ENCODE measurements at places on chromosomes 13 and 19.

DNA sequence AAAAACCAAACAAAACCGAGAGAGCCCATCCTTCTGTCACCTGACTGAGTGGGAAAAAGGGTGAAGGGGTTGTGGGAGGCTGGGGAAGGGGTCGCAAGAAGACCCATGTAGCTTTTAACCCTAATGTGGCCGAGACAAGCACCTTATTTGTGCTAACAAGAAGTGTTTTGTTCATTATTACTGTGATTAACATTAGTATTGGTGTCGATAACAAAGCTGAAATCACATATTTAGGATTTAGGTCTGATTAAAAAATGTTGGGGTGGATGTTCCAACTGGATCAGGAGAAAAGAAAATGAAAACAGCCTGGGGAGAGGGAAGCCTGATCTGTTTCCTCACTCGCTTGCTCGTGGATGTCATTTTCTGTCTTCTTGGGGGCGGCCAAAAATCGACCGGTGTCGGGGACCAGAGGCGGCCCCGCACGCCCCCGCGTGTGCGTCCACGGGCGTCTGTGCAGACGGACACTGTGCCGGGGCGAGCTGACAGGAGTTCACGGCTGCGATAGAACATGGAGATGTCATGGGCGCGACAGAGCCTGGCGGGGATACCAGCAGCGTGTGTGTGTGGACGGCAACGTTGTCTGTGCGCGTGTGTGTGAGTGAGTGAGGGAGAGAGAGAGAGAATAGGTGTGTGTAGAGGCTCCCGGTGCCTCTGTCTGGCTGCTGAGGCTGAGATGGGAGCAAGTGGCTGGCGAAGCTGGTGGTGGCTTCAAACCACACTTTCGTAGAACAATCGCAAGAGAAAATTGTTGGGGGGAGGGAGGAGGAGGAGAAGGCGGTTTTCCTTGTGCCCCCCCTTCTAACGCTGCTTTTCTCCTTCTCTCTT is 29.1 kb downstream of the NFIX start:
- peak; percentile 39 for DNase-seq

GRCh38 chr13:101327871-101328270 is 88.4 kb downstream of the NALCN start:
- DNase-seq = no peak

DNA sequence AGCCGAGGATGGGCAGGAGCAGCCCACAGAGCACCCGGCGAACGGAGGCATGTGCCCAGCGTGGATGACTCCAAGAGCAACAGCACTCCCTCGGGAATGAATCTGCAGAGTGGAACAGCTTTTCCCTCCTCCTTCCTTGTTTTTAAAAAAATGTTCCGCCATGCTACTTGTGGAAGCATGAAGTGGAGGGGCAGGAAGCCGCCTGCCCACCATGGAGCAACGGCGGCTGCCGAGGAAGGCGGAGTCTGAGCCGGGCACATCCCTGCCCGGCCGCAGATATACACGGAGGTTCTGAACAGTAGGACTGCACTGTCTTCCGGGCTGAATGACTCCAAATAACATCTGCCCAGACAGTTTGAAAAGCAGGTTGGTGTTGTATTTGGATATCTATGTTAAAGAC is 65.2 kb downstream of the SOX1 start:
- DNase-seq = no peak

DNA sequence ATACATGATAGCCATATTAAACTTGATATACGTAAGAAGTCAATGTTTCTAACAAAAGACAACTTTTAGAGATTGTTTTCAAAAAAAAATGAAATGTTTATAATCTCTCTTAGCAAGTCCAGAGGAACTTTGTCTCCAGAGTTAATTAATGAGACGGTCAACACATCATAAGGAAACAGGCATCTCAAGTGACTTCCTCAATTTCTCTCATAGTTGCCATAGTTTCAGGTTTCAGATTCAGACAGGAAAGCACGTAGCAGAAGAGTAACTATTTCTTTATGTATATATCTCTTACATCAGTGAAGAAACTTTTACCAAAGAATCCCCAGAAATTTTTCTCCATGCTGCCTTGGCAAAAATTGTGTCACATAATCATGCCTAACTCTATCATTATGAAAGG is 159.6 kb upstream of the ATXN8OS start:
- no peak for DNase-seq

DNA sequence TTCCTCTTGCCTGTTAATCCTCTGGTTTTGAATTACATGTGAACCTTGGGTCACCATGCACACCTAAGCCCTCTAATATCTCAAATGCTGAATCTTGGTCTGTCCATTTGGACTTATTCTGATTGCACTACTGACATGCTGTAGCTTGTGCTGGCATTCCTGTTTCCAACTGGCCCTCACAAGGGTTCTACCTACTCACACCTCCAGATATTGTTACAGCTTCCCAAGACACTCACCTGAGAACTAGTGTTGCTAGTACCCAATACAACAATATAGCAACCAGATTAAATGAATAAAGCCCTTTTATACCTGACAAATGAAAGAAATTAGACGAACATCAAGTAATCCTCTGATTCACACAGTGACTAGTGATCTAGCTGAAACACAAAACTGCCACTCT is 16.6 kb downstream of the TEX30 start:
- DNase-seq = no peak

- no peak for DNase-seq
These were observed 48.4 kb downstream of the ZNRF4 start for GRCh38 chr19:5503598-5503997.

DNA sequence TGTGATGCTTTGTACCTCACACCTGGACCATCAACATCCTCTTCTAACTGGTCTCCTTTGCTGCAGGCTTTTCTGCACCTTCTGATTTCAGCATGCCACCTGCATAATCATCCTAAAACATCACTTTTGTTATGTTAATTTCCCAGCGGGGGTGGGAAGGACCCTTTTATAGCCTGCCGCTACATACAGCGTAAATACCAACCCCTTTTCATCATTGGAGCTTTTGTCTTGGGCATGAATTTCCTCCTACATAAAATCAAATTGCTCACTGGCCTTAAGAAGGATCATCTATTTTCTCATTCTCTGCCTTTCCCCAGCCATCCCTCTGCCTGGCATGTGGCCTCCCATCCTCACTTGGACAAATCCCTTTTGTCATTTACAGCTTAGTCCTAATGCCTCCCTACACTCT is 124.7 kb downstream of the RBM26 start:
- no peak for DNase-seq

- no peak for DNase-seq
These were observed 2.4 kb upstream of the SIX5 start for GRCh38 chr19:45771311-45771933.

- no peak for DNase-seq
These were observed 851.2 kb downstream of the PCDH9 start for GRCh38 chr13:66378894-66379293.

DNA sequence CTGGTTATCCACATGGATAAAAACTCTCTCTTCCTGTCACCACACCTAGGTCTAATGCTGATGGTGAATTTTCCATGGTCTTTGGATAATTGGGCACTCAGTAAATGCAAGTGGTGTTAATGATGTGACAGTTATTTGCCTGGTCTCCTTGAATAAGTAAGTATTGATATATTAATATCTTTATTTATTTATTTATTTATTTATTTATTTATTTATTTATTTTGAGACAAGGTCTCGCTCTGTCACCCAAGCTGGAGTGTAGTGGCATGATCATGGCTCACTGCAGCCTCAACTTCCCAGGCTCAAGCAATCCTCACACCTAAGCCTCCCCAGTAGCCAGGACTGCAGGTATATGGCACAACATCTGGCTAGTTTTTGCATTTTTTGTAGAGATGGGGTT is 46.3 kb upstream of the ITM2B start:
- no peak for DNase-seq
